Left lung (tissue), 14 donors: ENCODE measurements at places on chromosomes 2 and 18. TPM values are rescaled to one million over a fixed set of nuclear protein-coding genes. Genes with fewer than 3 reads are reported as not detected.

GRCh38 chr2:19361325-19361990 is 3.0 kb upstream of the OSR1 start:
- H3K4me1 ChIP-seq = peaks cover 4% of the 10 kb centered on the region
- no peaks in the 10 kb centered on the region for H3K36me3 ChIP-seq
- no peak for DNase-seq
- H3K27ac ChIP-seq = no peak overlapping the region
- peak overlapping the region; percentile 52 for H3K4me3 ChIP-seq
- H3K27me3 ChIP-seq = peaks cover 96% of the 10 kb centered on the region

GRCh38 chr2:204691911-204692510 is 146.7 kb downstream of the PARD3B start:
- H3K4me1 ChIP-seq = no peaks in the 10 kb centered on the region
- H3K27me3 ChIP-seq = no peaks in the 10 kb centered on the region
- no peak overlapping the region for H3K4me3 ChIP-seq
- no peak overlapping the region for H3K27ac ChIP-seq
- DNase-seq = peak; percentile 92

- DNase-seq = no peak
- no peaks in the 10 kb centered on the region for H3K27me3 ChIP-seq
- peaks cover 84% of the 10 kb centered on the region for H3K4me1 ChIP-seq
- no peaks in the 10 kb centered on the region for H3K36me3 ChIP-seq
- no peak overlapping the region for H3K4me3 ChIP-seq
- H3K27ac ChIP-seq = no peak overlapping the region
These were observed 180.5 kb downstream of the HDAC4 start for GRCh38 chr2:239220341-239220740.

DNA sequence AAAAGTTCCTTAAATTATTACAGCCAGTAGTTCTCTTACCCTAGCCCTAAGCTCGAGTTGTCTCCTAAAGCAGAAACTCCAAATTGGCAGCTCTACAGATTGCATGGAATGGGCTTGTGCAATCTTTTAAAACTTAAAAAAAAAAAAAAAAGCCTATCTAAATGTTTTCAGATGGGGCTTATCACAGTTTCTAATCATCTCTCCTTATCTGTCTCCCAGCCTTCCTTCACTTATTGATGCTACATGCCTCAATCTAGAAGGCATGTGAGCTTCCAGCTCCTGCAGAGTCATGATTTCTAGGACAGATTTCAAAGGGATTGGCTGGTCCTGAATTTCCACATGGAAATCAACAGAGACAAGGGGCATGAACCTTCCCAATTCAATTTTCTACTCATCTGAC is 33.1 kb upstream of the PELI1 start:
- no peak overlapping the region for H3K27ac ChIP-seq
- H3K4me3 ChIP-seq = no peak overlapping the region
- no peaks in the 10 kb centered on the region for H3K36me3 ChIP-seq
- DNase-seq = peak; percentile 51
- no peaks in the 10 kb centered on the region for H3K4me1 ChIP-seq
- H3K27me3 ChIP-seq = no peaks in the 10 kb centered on the region

GRCh38 chr2:60882971-60883753 is 1.8 kb downstream of the REL start:
- H3K36me3 ChIP-seq = no peaks in the 10 kb centered on the region
- H3K27ac ChIP-seq = peak overlapping the region; percentile 98
- peak; percentile 25 for DNase-seq
- no peaks in the 10 kb centered on the region for H3K27me3 ChIP-seq
- peaks cover 48% of the 10 kb centered on the region for H3K4me1 ChIP-seq

DNA sequence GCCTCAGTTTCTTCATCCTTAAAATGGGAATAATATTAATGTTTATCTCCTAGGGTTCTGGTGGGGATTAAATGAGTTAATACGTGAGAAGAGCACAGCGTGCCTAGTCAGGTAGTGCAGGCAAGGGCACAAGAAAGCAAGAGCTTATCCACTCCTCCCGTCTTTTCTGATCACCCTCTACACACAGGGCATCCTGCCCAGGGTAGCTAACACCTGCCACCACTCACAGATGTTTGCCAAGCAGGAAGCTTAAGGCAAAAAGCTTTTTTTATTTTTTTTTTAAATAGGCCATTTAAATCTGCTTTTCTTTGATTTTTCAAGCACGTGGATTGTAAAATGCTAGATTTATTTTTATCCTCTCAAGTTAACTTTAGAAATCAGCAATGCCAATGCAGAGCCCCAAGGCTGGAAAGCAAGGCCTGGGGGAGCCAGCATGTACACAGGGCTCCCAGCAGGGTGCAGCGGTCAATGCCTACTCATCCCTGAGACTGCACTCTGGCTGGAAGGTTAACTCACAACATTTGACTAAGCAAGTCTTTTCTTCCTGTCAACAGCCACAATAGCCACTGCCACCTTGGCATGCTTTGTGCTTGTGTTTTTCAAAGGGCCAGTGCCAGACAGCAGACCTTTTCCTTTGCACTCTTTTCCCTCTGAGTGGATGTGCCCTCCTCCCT is 86.5 kb upstream of the ACAA2 start:
- no peak overlapping the region for H3K4me3 ChIP-seq
- H3K27ac ChIP-seq = no peak overlapping the region
- H3K27me3 ChIP-seq = no peaks in the 10 kb centered on the region
- no peaks in the 10 kb centered on the region for H3K36me3 ChIP-seq
- no peaks in the 10 kb centered on the region for H3K4me1 ChIP-seq
- DNase-seq = no peak

- H3K27me3 ChIP-seq = no peaks in the 10 kb centered on the region
- H3K27ac ChIP-seq = no peak overlapping the region
- no peaks in the 10 kb centered on the region for H3K36me3 ChIP-seq
- DNase-seq = no peak
These were observed 181.1 kb downstream of the SOCS6 start for GRCh38 chr18:70469916-70470315.

GRCh38 chr18:41965634-41966255 is 10.7 kb downstream of the PIK3C3 start:
- no peak for DNase-seq
- peaks cover 59% of the 10 kb centered on the region for H3K36me3 ChIP-seq
- H3K27me3 ChIP-seq = no peaks in the 10 kb centered on the region
- peaks cover 4% of the 10 kb centered on the region for H3K4me1 ChIP-seq
- H3K4me3 ChIP-seq = no peak overlapping the region

DNA sequence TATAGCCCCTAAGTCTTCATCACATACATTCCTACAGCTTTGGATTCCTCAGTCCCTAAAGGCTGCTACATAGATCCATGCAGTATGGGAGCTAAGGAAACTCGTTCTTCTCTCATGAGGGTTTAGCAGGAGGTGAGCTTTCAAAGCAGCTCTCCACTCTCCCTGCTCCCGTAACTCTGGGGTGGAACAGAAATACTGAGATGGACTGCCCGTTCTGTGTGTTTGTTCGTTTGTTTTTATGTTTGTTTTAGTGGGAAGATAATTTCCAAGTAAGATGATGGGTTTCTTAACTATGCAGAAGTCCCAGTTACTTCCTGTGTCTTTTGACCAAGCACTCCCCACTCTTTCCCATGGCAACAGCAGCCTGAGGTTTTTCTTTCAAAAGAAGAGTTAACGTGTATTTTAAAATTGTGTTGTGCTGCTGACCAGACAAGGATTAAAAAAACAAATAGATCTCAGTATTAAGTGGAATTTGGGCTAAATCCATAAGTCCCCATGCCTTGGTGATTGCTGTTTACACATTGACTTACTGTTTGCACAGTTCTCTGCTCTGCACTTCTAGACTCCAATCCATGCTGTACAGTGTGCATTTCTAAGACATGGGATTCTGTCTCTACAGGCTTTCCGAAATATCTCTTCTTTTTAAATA is 156.4 kb upstream of the SH3BP4 start:
- no peaks in the 10 kb centered on the region for H3K36me3 ChIP-seq
- H3K27ac ChIP-seq = no peak overlapping the region
- H3K27me3 ChIP-seq = no peaks in the 10 kb centered on the region
- DNase-seq = no peak

DNA sequence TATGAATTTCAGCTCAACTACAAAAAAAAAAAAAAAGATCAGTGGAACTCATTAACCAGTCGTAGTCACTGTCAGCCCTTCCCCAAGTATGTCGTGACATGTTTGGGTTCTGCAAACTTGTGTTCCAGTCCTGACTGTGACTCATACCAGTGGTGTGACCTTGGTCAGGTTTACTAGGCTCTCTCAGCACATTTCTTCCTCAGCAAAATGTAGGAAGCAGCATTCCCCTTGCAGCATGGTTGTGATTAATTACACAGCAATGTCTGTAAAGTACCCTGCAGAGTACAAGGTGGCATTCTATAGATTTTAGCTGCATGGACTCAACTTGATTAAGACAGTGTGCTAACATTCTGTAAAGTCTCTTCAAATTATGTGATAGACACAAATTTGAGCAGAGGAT is 156.9 kb downstream of the LAMA1 start:
- no peaks in the 10 kb centered on the region for H3K4me1 ChIP-seq
- H3K4me3 ChIP-seq = no peak overlapping the region
- DNase-seq = no peak
- H3K27ac ChIP-seq = no peak overlapping the region
- H3K27me3 ChIP-seq = no peaks in the 10 kb centered on the region

GRCh38 chr2:205766779-205767359 is 84.6 kb downstream of the NRP2 start:
- DNase-seq = no peak
- peaks cover 59% of the 10 kb centered on the region for H3K4me1 ChIP-seq
- no peak overlapping the region for H3K27ac ChIP-seq

DNA sequence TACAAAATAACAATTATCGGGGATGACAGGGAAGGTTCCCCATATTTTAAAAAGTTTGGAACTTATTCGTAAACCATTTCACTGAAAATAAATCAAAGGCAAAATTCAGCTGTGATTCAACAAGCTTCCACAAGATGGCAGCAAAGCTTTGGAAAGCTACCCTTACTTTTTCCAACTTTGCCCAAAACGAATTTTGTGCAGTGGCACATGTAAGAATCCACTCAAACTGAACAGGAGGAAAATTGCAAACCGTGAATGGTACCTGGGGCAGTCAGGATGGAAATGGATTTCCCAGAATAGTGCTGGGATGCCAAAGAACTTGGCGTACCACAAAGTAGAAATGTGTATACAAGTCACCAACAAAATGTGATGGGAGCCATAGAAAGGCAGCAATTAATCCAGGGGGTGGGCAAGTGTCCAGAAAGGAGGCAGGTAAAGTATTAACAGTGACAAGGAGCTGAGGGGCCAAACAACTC is 10.7 kb downstream of the RPL31 start:
- DNase-seq = peak; percentile 43
- no peaks in the 10 kb centered on the region for H3K27me3 ChIP-seq
- H3K27ac ChIP-seq = no peak overlapping the region
- H3K36me3 ChIP-seq = peaks cover 59% of the 10 kb centered on the region

DNA sequence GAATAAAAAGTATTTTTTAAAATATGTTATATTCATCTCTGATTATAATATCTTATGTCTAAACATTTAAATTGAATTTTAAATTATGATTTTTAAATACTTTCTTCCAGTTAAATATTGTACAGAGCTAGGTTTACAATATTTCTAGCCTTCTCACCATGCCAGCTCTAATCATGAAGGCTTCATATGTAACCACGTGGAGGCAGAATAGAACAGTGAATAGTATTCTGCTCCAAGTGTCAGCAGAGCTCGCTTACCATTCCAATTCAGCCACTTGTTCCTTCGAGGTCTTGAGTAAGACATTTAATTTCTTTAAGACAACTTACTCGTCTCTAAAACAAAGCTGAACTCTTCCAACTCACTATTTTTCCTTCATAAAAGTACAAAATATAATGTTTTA is 871.8 kb downstream of the SUCLG1 start:
- no peak overlapping the region for H3K27ac ChIP-seq
- no peaks in the 10 kb centered on the region for H3K4me1 ChIP-seq

DNA sequence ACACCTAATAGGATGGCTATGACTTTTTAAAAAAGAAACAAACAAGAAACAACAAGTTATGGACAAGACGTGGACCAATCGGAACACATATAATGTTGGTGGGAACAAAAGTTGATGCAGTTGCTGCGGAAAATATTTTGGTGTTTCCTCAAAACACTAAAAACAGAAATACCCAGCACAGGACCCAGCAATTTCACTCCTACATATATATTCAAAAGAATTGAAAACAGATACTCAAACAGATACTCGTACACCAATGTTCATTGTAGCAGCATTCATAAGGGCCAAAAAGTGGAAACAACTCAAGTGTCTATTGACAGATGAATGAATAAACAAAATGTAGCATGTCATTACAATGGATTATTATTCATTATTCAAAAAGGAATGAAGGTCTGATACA is 12.1 kb downstream of the CCDC141 start:
- no peak overlapping the region for H3K27ac ChIP-seq

DNA sequence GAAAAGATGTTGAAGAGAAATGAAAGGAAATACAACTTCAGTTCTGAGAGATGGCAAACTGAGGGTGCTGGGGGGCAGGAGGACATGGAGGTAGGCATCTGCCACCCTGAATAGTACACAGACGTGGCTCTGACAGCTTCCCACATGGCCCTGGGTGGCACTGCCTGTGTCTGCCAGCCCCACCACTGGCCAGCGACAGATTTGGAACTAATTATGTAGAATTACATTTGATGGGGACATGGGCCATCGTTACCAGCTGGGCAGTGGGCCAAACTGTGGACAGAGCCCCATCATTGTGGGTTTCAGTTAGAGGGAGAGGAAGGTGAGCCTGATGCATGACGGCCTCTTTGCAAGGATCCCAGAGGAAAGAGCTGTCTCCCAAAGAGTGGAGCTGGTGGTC is 216.0 kb upstream of the HAAO start:
- no peak overlapping the region for H3K4me3 ChIP-seq
- no peaks in the 10 kb centered on the region for H3K27me3 ChIP-seq
- no peaks in the 10 kb centered on the region for H3K4me1 ChIP-seq
- no peaks in the 10 kb centered on the region for H3K36me3 ChIP-seq
- no peak overlapping the region for H3K27ac ChIP-seq
- DNase-seq = no peak

DNA sequence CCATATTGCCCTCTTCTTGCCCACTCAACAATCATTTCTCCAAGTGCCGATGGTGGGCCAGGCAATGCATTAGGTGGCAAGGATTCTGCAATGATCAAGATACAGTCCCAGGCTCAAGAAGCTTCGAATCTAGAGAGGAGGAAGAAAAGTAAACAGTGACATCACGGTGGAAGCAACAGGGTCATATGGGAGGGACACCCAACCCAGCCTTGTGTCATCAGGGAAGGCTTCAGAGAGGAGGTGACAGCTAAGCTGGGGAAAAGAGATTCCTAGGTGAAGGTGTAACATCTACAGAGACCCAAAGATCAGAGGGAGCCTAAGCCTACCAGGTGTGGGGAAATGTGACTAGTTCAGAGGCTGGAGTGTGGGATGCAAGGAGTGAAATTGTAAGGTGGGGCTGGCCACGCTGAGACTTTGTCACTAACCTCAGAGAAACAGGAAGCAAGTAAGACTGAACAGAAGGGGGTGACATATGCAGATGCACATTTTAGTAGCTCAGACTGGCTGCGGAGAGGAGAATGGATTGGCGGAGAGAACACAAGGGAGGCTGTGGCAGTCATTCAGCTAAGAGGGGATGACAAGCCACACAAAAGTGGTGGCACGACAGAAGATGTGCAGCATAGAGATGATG is 104.9 kb downstream of the ANKRD44 start:
- peak overlapping the region; percentile 13 for H3K27ac ChIP-seq
- H3K36me3 ChIP-seq = no peaks in the 10 kb centered on the region
- peaks cover 80% of the 10 kb centered on the region for H3K4me1 ChIP-seq
- no peak for DNase-seq
- H3K27me3 ChIP-seq = no peaks in the 10 kb centered on the region
- H3K4me3 ChIP-seq = no peak overlapping the region

- peak overlapping the region; percentile 68 for H3K4me3 ChIP-seq
- no peaks in the 10 kb centered on the region for H3K36me3 ChIP-seq
- peaks cover 54% of the 10 kb centered on the region for H3K4me1 ChIP-seq
- DNase-seq = peak; percentile 72
- H3K27me3 ChIP-seq = peaks cover 48% of the 10 kb centered on the region
These were observed 3.4 kb downstream of the IRS1 start for GRCh38 chr2:226796012-226796839.

The ASTL gene
- total RNA-seq = not detected

The KCNJ3 gene
- total RNA-seq = 0.10 TPM

The B3GNT7 gene
- total RNA-seq = 107 TPM

The IL1B gene
- 38.1 TPM for total RNA-seq

The NEU2 gene
- total RNA-seq = not detected

The ARHGEF33 gene
- 0.82 TPM for total RNA-seq
